ENCODE measurements at places on chromosomes 12 and 14.
A peak's percentile ranks its signal among the peaks of the same experiment; 100 is the strongest.

DNA sequence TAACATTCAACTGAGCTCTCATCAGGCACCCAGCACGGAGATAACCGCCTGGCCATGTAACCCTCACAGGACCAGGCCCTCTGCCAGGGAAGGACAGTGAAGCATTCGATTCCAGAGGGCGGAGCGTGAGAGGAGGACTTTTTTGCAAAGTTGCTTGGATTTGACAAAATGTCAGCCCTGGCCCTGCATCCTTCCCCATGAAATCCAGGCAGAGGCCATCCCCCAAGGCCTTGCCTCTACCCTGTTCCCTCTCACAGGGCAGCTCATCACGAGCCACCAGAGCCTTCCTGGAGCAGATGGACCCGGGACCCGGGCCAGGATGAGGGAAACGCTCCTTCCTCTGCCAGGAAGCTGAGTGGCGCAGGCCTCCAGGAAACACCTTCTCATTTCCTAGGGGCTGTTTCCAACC lies 17.0 kb downstream of the CAMKK2 start:
- no peak for DNase-seq

DNA sequence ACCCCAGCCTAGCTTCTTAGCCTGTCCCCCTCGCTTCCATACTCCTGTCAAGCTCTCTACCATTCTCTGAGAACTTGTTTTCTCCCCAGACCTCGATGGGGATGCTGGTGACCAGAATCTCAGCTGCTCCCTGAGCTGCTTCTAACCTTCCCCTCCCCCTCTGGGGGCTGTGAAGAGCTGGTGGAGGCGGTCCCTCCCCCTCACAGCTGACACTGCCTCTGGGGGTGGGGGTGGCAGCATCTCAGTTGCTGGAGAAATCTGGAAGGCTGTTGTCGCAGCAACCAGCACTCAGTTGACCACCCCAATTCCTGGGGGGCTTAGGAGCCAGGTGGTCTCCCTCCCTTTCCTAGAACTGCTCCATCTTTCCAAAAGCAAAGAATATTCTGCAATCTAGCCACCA lies 4.7 kb downstream of the PPP1R1A start:
- no peak for DNase-seq

- DNase-seq: no peak
Measured at GRCh38 chr12:66352197-66352596, 49.9 kb downstream of the HELB start.

DNA sequence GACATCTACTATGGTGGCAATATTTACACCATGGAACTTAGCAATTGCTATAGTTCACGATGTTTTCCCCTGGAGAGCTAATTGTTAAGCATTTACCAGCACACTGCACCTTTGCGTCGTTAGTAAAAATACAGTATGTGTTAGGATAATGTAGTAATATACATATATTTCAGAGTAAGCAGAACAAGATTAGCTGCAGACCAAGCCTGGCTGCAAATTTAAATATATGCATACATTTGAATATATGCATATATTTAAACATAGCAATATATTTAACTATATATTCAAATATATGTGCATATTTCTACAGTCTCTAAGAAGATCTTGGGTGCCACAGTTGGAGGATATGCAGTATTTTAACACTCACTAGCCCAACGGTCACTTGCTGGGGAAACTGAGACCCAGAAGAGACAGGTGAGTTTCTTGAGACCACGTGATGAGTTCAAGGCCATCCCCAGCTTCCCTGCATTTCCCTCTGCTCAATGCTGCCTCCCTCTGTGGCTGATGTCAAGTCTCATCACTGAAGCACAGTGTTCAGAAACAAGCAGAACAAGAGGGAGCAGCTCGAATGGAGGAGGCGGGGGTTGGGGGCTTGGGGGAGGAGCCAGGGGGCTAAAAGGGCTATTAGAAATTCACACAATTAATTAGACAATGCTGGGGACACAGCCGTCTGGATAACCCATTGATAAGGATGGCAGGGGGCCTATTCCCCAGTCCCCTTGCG lies 708.0 kb downstream of the MED13L start:
- DNase-seq: no peak

- DNase-seq: no peak
Measured at GRCh38 chr14:20676072-20676471, 8.3 kb upstream of the RNASE4 start.

DNA sequence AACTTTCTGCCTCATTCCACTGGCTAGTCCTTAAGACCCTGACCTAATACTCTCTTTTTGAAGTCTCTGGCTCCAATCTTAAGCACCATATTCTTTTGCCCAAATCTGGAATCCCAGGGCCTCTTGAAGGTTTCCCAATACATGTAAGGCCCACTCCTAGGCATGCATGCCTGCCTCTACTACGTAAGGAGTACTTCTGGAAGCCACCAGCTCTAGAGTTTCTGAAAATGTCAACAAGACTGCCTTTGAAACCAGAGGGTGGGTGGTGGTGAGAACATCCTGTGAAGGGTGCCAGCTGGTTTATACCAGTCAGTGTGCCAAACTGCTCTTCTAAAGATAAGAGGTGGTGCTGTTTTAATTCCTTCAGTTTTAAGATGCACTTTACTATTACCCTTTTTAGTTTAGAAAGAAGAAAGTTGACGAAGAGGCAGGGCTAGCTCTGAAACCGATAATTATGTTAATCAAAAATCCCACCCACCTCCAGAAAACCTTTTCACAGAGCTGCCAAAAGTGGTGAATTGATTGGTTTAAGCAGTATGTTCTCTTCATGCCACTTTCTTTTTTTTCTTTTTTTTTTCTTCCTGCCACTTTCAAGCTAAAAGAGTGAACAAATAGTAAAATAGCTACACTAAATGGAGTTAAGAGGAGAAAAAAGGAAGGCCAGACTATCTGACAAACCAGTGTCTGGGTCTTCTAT lies 8.7 kb upstream of the WDR89 start:
- DNase-seq: peak; percentile 40

DNA sequence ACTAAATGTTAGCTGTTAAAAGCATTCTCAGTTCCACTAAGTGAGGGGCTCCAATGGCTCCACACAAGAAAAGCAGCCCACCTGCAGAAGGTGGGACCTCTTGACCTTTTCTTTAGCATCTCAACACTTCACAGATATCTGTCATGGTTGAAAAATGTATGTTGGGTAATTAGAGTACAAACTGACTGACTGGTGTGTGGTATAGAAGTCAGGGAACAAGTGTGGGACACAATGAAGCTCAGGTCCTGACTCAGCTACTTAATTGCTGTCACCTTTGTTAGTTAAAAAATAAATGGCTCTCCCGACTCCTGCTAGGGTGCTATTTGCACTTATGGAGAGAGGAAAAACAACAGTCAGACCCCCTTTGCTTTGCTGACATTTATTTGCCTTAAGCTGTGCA lies 299.0 kb downstream of the TTC6 start:
- no peak for DNase-seq

DNA sequence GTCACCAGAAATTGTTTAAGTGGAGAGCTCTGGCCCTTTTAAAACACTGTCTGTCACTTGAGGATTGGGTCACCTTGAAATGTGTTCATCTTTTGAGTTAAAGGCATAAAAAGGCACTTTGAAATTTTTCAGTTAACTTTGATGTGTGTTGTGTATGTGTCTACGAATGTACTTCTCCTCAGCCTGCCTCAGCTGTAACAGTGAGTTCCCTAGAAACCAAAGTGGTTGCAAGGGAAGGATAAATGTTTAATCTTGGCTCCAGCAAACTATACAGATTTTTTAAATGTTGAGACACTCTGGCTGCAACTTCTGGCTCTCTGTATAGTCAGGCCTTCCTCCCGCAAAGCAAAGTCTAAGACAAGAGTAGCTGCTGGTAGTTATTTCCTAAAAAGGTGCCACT lies 8.3 kb downstream of the DERA start:
- DNase-seq: no peak

GRCh38 chr14:102020058-102020971 lies 55.9 kb downstream of the DYNC1H1 start:
- DNase-seq: peak; percentile 21

- DNase-seq: no peak
Measured at GRCh38 chr12:101992091-101992490, 69.7 kb downstream of the WASHC3 start.

DNA sequence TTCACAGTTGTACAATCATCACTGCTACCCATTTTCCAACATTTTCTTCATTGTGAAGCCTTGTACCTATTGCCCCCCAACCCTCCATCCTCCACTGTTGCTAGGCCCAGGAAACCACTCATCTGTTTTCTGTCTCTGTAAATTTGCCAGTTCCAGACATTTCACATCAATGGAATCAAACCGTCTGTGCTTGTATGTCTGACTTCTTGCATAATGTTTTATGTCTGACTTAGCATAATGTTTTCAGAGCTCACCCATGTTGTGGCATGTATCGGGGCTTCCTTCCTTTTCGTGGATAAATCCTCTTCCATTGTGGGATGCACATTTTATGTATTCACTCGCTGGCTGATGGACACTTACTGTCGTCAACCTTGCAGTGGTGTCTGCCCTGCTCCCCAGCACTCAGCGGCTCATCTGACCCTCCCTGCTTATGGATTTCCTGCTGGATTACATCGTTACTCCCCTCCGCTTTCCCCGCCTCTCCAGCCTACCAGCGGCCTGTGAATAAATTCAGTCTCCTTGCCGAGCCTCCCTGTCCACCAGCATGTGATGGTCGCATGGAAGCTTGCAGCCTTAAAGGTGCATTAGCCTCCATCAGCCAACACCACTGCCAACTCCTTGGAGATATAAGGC lies 727.6 kb upstream of the TMEM132C start:
- DNase-seq: no peak

DNA sequence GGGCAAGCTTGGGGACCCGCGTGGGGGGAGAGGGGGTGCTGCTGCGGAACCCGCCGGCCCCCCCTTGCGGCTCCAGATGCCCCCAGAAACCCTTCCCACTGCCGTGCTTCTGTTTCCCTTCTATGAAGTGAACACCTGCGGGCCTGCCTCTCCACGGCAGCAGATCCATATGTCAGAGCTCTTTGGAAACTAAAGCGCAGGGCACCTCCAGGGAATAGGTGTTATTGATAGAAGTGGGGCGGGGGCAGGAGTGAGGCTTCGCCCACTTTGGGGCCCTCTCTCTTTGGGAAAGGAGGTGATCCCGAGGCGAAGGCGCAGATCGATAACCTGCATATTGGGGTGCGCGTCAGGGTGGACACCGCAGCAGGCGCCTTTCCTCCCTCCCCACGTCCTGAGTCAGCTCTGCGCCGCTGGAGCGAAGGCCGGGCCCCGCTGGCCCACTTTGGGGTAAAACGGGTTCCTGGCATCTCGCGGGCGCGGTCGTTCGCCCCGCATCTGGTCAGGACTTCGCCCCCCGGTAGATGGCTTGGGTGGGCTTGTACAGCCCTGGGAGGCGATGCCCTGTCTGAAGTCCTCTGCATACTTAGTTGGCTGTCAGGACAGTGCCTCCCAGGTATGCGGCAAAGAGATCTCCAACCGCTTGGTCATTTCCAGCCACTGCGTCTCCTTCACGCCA lies 524 bp downstream of the KMT5A start:
- no peak for DNase-seq

DNA sequence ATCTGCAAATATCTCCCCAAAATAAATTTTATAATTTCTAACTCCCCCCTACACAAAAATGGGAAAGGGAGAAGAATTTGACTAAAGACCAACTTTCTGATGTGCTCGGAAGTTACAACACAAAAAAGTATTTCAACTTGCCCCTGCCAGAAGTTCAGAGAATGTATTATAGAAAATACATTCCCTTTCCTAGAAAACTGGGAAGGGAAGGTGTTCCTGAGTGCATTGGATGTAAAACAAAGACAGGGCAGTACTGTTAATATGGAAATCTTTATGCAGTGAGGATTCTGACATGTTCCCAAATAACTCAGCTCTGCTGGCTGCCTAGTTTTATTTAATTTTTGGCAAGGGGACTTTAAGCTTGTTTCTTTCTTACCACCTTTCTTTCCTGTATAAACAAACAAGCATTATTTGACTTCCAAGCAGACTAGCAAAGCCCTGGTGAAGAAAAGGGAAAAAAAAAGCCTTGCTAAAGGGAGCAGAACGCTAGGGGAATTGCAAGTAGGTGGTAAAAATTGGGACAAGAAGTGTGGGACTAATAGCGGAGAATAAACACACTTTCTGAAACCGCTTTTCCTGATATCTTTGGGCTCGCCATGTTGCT lies 124.1 kb downstream of the STXBP6 start:
- no peak for DNase-seq

- no peak for DNase-seq
Measured at GRCh38 chr12:108693186-108693730, 38.1 kb downstream of the CORO1C start.

- no peak for DNase-seq
Measured at GRCh38 chr14:35218963-35219362, 73.2 kb upstream of the PSMA6 start.

GRCh38 chr12:132503618-132504204 lies 13.8 kb downstream of the FBRSL1 start:
- DNase-seq: no peak

- no peak for DNase-seq
Measured at GRCh38 chr12:42444192-42444943, 118.4 kb downstream of the PPHLN1 start.

- no peak for DNase-seq
Measured at GRCh38 chr14:44109036-44109435, 398.0 kb downstream of the FSCB start.

DNA sequence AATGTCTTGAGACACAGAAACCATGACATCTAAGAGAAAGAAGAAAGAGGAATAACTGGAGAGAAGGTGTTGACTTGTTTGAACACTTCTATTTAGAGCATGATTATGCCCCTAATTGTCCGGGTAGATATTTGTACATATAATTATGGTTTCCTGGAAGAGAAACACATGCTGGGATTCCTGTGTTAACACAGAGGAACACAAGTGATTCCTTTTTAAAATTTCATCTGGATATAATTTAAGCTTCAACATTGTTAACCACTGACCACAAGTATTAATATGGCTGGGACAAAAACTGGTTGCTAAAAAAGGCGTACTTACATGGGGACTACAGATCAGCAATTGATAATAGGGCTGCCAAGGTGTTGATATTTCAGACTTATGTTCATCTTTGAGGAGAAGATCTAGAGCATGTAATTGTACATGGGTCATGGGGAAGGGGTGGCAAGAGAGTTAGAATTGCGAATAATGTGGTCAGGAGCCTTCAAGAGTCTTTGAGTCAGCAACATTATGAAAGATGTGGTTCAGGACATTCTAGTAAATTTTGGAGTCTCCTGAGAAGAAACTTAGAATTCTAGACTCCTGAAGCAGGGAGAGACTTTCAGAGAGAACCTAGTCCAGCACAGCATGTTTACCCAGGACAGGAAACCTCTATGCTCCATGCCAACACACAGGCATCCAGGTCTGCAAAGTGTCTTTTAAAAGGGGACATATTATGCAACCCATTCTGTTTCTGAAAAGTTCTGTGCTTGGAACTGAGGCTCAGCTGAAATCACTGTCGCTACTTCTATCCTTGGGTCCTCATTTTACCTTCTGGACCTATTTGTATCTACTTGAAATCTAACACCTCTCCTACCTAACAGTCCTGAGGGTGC lies 56.5 kb downstream of the SLC38A1 start:
- DNase-seq: no peak

GRCh38 chr12:2039034-2039433 lies 13.8 kb upstream of the CACNA1C start:
- DNase-seq: no peak

GRCh38 chr14:54599966-54600716 lies 33.2 kb downstream of the SAMD4A start:
- no peak for DNase-seq
